Placental epithelial cell (primary cell): ENCODE measurements at places on chromosomes 2 and 18. TPM values are rescaled to one million over a fixed set of nuclear protein-coding genes. Genes with fewer than 3 reads are reported as not detected.

Gene C2orf66
- total RNA-seq, result under 0.01 and 0.11 TPM in 2 replicates

Gene CYP1B1
- 2.0 and 6.3 TPM in 2 replicates for total RNA-seq

Gene THSD7B
- under 0.01 TPM in 2 replicates for total RNA-seq

Gene METTL4
- total RNA-seq, result 8.6 and 10.8 TPM in 2 replicates

Gene DSG2
- 203 and 237 TPM in 2 replicates for total RNA-seq

Gene FNDC4
- total RNA-seq, result 11.0 and 12.1 TPM in 2 replicates

Gene TMEM200C
- 0.11 and 0.79 TPM in 2 replicates for total RNA-seq

Gene IL36B
- not detected in 2 replicates for total RNA-seq

Gene CCNT2
- total RNA-seq, result 25.9 and 34.6 TPM in 2 replicates
